ENCODE measurements at places on chromosomes 7 and 10.

GRCh38 chr10:91690996-91691676, 58.3 kb upstream of the PPP1R3C start:
- DNase-seq, result no peak

- no peak for DNase-seq
These were observed 819 bp downstream of the HYCC1 start for GRCh38 chr7:23012908-23013714.

DNA sequence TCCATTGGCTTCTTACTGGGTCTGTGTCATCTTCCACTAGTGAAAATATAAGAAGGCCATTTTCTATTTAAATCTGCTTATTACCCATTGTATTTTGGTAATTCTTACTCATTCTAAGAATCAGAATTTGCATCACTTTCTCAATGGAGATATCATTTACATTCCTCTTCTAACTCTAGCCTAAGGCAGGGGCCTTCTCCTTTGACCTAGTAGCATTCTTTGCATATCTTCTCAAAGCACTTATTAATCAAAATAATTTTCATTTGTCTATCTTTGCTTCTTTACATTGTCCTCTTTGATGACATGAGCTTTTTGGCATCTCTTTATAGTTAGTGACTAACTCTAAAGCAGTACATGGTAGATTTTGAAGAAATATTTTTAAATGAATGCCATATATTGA, 400.9 kb upstream of the SEMA3D start:
- DNase-seq, result no peak

DNA sequence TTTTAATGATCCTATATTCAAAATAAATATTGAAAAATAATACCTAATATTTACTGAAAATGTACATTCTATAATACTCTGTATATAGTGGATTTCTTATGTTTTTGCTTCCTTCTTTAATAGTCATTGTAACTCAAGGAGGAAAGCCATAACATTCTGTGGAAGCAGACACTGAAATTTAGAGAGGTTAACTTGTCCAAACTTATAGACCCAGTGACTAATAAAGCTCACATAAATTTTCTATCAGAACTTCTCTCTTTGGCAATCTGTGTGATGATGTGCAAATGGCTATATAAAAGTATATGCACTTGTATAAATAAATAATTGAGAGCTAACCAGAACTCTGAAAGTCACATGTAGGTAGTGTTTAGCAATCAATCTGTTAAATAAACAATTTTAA, 26.1 kb downstream of the GNAT3 start:
- no peak for DNase-seq

DNA sequence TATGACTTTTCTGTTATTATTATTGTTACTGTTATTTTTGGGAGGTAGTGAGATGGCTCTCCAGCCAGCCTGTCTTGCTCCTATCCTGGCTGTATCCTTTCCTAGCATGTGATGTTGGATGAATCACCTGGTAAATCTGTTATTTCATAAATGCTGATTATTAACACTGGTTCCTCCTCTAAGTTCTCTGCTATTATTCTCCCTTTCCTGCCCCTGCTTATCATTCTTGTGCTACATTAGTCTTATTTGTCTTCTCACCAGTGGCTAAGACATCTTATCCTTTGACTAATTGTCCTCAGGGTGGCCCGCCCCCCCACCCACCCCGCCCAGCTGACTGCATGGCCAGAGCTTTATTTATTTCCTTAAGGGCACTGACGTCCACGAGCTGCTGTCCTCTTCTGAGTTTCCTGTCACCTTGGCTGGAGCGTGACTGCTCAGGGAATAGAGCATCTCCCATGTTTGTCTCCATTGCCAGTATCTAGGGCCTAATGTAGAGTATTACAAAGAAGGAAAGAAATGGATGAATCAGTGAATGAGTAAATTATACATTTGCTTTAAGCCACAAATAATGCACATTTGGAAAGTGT, 110.1 kb upstream of the KLF6 start:
- DNase-seq, result no peak

DNA sequence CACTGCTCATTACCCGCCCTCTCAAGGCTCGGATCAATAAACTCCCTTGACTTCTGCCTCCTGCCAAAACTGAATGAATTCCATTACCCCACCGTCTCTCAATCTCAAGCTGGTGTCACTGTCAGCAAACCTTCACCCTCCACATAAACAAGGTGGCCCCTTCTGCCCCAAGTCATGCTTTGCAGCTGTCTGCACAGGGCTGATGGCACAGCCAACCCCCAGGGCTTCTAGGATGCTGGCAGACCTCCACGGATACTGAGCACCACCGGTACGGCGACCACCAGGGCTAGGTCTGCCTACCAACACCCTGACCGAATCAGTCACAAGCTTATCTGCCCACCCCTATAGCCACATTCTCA, 46.1 kb downstream of the PARD3 start:
- DNase-seq, result no peak

GRCh38 chr7:25314094-25314730, 85.9 kb upstream of the NPVF start:
- no peak for DNase-seq

GRCh38 chr7:22138106-22138505, 192.4 kb upstream of the CDCA7L start:
- no peak for DNase-seq

GRCh38 chr10:132411561-132412253, 14.7 kb downstream of the PWWP2B start:
- DNase-seq, result no peak

DNA sequence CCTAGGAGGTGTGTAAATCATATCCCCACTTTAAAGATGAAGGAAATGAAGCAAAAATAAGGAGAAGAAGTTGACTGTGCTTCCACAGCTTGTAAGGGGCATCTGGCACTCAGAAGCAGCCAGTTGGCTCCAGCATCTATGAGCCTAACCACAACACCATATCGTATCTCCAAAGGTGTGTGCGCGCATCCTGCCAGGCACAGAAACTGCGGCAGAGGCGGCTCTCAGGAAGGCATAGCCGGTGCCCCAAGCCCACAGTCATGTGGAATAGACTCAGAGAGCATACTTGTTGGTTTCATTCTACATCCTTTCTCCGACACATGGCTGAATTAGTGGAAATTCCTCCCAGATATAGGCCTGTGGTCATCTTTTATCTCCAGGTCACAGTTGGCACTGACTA, 423.9 kb downstream of the CALN1 start:
- DNase-seq, result no peak

DNA sequence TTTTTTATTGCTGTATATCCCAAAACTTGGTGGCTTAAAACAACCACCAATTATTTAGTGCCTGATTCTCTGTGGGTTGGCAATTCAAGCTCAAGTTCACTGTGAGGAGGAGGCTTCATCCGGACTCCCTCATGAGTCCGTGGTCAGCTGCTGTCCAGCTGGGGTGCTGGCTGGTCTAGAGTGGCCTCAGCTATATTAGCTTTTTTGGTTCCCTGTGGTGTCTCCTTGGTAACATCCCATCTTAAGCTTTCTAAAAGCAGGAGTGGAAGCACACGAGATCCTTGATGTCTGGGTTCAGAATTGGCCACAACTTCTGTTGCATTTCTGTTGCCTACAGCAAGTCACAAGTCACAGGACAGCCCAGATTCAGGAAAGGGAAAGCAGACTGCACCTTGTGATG, 536.5 kb upstream of the FZD8 start:
- no peak for DNase-seq

- no peak for DNase-seq
These were observed 282.3 kb upstream of the SHH start for GRCh38 chr7:156094350-156095146.

- no peak for DNase-seq
These were observed 78.7 kb upstream of the MKLN1 start for GRCh38 chr7:131249003-131249402.

GRCh38 chr10:122659651-122660050, 40.0 kb downstream of the C10orf120 start:
- DNase-seq, result no peak

- DNase-seq, result no peak
These were observed 29.8 kb downstream of the LEP start for GRCh38 chr7:128270826-128271272.

GRCh38 chr7:28083164-28083997, 97.2 kb downstream of the JAZF1 start:
- no peak for DNase-seq

- DNase-seq, result no peak
These were observed 3.1 kb upstream of the PKD1L1 start for GRCh38 chr7:47951374-47951773.

- DNase-seq, result peak; percentile 95
These were observed 67.5 kb upstream of the INSIG1 start for GRCh38 chr7:155230169-155230593.

- DNase-seq, result no peak
These were observed 167.5 kb upstream of the MEOX2 start for GRCh38 chr7:15853832-15854470.

GRCh38 chr10:12707461-12708185, 293.9 kb downstream of the CCDC3 start:
- no peak for DNase-seq

DNA sequence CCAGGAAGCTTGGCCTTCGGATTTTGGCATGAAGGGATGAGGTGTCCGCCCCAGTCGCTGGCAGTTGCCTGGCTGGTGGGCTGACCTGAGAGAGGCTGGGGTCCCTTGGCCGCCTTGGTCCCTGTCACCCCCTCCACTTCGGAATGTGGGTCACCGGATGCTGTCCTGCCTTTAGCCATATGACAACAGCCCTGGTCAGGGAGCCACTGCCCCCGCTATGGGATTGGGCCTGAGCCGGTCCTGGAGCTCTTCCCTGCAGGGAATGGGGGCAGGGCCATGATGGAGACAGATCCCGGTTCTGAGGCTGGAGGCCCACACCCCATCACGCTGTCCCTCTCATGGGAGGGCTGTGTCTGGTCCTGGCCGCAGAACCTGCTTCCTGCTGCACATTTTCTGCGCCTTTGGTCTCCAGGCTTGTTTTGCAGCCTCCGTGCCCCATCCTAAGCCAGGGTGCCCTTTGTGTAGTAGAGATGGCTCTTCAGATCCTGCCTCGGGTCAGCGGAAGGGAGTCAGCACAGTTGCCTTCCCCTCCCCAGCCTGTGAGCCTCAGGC, 22.6 kb downstream of the PFKFB3 start:
- no peak for DNase-seq

DNA sequence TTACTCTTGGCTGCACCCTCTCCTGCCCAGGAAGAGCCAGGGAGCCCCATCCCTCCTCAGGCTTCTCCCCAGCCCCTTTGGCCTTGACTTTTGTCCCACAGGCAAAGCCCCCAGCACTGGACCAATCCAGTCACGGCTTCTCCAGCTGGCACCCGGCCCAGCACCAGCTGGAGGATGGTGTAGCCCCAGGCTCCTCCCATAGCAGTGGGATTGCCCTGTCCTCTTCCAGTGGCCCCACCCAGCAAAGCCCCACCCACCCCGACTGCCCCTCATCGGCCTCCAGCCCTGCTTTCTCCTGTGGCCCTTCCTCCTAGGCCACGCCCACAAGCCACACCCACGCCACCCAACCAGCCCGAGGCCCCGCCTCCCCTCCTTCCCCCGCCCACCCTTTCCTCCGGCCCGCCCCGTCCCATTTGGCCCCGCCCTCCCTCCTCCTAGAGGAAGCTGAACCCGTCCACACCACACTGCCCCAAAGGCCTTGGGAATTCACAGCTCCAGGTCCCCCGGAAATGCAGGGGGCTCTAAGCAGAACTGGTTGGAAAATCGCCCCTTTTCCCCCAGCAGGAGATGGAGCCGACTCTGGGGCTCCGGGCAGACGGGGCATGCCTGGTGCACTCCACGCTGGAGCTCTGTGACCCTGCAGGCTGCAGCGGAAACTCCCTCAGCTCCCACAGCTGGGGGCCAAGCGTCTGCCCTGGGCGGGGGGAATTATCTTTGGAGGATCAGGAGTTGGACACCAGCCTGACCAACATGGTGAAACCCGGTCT, 25.2 kb downstream of the GET4 start:
- peak; percentile 100 for DNase-seq

DNA sequence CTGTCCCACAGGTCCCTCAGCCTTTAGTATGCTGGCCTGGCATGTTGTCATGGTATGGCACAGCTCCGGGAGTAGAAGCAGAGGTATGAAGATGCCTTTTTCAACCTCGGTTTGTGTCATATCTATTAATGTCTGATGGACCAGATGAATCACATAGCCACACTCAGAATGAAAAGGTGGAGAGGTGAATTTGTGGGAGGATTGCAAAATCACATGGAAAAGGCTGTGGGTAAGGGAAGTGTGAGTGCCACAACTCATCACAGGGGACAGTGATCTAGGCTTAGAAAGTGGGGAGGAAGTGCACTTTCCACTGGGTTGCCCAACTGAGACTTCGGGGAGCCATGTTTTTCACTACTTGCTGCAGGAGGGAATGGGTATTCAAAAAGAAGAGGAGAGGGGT, 190.7 kb downstream of the WDR11 start:
- no peak for DNase-seq

DNA sequence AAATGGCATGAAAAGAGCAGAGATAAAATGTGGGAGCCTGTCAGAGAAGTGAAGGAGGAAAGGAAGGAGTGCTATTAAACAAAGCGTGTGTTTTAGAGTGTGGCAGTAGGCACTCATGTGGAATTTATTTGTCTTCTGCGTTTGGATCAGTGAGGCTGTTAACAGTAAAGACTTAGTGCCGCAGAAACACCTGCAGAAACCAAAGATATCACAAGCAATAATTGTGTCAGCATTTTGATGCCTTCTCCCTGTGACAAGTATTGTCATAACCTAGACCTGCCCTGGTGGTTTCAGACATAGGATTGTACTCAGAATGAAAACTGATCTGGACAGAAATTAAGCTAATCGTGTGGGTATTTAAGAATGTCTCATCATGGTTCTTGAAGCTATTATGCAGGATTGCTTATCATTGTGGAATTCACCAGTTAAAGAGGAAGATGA, 191.0 kb downstream of the CAMK1D start:
- DNase-seq, result no peak

DNA sequence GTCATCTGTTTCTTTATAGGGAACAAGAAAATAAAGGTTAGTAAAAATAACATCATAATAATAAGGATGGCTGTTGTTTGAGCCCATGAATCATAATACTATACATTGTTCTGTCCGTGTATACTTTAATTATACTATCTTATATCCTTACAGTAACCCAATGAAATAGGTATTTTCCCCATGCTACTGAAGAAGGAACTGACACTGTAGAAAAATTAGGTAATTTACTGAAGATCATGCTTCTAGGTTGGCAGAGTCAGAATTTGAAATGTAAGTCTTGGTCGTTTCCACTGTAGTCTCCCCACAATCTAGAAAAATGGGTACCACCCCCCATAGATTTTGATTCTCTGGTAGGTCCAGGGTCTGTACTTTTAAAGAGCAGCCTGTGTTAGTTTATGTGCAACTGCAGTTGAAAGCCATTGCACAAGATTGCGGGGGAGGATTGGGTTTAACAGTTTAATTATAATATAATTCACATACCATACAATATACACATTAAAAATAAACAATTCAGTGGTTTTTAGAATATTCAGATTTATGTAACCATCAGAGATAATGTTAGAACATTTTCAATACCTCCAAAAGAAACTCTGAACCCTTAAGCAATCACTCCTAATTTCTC, 47.7 kb downstream of the SHOC2 start:
- DNase-seq, result no peak

DNA sequence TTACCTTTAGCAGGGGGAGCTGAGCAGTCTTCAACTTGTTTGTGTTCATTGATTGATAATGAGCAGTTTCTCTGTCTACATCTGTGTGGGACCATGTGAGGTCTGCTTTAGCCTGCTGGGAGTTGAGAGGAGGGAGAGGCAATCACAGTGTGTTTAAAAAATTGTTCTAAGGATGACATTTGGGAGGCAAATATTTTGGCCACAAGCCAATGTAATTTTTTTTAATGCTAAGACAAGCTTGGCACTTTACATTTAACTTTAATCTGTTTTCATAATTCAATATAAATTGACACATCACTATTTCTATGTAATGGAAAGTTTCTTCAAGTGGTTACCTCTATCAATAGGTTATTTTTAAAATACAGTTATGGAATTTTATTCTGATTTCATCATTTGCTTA, 55.9 kb upstream of the SEMA3A start:
- no peak for DNase-seq

Measured in COLO829 (cell line).